Fibroblast of pulmonary artery (primary cell): ENCODE measurements at places on chromosomes 2 and 18.

DNA sequence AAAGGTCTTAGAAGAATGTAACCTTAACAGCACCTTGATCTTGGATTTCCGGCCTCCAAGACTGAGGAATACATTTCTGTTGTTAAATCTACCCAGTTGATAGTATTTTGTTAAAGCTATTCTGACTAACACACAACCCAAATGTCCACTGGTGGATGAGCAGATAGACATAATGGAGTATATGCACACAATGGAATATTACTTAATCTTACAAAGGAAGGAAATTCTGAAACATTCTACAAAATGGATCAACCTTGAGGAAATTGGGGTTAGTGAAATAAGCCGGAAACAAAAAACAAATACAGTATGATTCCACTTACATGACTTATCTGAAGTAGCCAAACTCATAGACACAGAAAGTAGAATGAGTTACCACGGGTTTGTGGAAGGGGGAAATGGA, 168.7 kb downstream of the ZNF804A start:
- peak; percentile 25 for DNase-seq

GRCh38 chr18:286515-287310, 18.9 kb upstream of the THOC1 start:
- peak; percentile 66 for DNase-seq

GRCh38 chr18:21262979-21263378, 20.9 kb downstream of the GREB1L start:
- no peak for DNase-seq

DNA sequence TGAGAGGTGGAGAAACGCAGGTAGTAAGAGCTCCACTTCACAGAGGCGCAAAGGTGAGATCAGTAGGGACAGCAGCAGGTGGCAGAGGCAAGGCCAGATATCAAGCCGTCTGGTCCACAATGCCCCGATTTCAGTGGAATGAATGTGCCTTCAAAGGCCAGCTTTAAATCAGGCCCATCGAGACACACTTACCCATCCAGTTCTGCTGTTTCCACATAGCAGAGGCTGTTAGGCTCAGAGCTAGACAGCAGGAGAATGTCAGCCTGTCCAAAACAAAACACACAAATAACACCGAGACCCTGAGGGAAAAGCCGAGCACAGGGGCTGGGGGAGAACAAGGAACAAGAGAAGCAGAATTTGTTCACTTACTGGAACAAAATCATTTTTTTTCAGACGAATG, 75.8 kb upstream of the NARS1 start:
- no peak for DNase-seq

GRCh38 chr2:129469871-129470270, 509.6 kb upstream of the RAB6C start:
- no peak for DNase-seq

GRCh38 chr2:121309801-121310200, 24.8 kb upstream of the TFCP2L1 start:
- DNase-seq, result no peak

DNA sequence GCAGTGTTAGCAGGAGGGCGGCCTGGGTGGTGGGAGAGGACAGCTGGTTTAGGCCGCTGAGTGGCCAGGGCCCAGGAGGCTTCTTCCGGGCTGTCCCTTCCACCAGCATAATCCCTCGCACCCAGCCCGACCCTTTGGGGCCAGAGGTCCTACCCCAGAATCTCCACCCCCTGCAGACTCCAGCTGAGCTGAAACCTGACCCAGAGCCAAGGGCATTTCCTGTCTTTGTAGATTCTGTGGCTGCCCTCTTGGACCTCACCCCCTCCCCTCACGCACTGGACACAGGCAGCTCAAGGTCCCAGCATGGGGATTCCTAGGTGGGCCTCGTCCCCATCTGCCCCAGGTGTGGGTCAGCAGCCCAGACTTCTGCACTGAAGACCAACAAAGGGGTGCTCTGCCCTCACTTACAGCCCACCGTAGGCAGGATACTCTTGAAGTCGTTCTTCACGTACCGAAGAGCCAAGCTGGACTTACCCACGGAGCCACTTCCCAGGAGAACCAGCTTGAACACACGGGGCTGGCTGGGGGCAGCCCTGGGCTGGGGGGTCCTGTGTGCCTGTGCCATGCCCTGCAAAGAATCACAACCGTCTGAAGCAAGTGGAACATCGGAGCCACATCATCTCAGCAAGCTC, 4.8 kb downstream of the RAB17 start:
- DNase-seq, result no peak

DNA sequence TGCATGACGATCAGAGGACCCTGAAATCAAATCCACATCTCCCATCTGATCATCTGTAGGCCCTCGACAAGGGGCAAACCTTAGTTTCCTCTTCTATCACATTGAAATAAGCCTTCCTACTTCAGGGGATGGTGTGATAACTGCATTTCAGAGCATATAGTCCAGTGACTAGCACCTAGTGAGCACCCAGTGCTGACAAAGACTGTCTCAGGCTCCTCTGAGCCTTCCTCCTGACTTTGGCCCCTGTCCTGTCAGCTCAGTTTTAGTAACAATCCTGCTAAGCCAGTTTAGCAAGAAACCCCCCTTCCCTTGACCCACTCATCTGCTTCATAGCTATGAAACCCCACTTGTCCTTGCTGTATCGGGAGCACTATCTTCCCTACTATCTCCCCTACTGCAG, 304.0 kb downstream of the ALK start:
- no peak for DNase-seq

- DNase-seq, result no peak
These were observed 66.2 kb upstream of the MCFD2 start for GRCh38 chr2:46981662-46982350.

GRCh38 chr2:102241616-102242305, 54.9 kb downstream of the IL1RL2 start:
- peak; percentile 44 for DNase-seq

DNA sequence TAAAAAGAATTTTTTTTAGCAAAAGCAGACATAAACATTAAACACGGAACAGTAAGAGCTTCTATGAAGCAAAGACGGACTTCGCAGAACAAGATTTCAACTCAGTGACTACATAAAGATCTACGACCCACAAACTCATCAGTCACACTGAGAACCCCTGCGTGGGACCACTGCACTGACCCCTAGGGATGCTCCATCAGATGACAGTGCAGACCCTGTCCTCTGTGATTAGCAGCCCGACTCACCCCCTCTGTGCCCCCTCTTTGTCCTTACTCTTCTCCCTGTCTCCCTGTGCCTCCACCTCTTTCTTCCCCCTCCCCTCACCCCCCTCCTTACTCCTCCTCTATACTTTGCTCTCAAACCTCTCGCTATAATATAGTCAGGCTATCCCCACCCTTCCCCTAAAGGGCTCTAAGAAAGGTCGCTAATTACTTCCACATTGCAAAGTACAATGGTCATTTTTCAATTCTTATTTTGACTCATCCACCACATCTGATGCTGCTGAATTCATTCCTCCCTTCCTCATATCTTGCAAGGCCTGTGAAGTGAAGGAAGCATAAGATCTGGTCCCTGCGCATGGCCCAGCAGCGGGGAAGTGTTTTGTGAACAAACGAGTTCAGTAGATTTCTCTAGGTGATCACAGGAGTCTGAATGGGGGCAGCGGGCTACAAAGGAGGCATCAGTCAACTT, 89.3 kb downstream of the CABYR start:
- no peak for DNase-seq

DNA sequence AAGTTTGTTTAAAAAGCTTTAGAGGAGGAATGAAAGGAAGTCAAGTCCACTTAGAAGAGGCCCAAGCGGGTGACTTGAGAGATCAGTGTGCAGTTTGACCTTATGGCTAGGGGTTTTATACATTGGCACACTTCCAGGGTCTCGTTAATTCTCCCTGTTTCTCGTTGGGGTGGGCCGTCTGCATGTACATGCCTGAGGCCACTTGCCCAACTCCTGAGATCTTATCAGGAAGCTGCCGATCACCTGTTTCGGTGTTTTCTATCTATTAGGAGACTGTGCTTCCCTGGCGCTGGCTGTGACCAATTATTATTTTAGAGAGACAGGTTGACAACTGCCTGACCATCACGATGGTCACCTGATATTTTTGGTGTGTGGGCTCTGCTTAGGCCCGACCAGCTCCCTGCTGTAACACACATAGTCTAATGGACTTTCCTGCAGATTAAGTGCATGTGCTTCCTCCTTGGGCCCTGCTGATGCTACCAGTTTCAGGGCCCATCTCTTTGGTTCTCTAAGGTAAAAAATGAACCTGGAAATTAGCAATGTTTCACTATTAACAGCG, 31.0 kb upstream of the MSH6 start:
- no peak for DNase-seq
